Smooth muscle cell of trachea (primary cell): ENCODE measurements at places on chromosomes 2 and 18. TPM values are rescaled to one million over a fixed set of nuclear protein-coding genes. Genes with fewer than 3 reads are reported as not detected.

The COL4A4 gene
- total RNA-seq: 0.50 and 0.87 TPM in 2 replicates

The PPP1R7 gene
- 78.1 and 84.2 TPM in 2 replicates for total RNA-seq

The SLC40A1 gene
- 15.4 and 73.1 TPM in 2 replicates for total RNA-seq

The NYAP2 gene
- total RNA-seq: not detected in 2 replicates
